ENCODE measurements at places on chromosomes 16 and 17.

GRCh38 chr16:89309438-89310122, 92.1 kb downstream of the ZNF778 start:
- DNase-seq: no peak
- H3K27me3 ChIP-seq: no peaks in the 10 kb centered on the region
- H3K4me3 ChIP-seq: no peak overlapping the region
- no peak overlapping the region for H3K27ac ChIP-seq

DNA sequence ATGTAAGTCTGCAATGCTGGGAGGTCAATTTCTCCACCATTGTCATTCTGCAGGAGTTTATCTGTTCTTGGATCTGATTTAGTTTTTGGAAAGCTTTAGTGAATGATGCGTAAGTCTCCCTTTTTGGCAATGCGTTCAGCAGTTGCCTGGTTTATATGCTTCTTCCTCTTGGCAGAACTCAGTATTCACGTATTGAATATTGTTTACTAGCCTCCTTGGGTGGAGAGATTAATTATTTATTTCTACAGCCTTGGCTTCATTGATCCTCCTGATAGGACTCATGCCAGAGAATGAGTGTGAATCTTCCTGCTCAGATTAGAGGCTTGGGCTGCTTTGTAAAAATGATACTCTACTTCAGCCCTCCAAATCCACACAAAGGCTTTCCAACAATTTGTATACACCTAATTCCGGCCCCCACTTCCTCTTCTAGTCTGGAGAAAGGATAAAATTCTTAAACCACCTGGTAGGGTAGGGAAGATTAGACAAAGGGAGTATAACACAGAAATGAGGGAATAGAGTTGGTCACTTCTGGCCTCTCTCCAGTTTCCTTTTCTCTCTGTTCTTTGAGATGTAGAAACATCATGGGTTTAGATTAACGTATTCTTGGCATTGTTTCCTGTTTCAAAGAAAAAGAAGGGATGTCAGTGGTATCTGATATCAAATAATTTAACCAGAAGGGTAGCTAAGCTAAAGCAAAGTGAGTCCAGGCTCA, 929.8 kb downstream of the KCNJ2 start:
- no peak overlapping the region for H3K27ac ChIP-seq
- no peak for DNase-seq
- H3K27me3 ChIP-seq: no peaks in the 10 kb centered on the region
- H3K36me3 ChIP-seq: no peaks in the 10 kb centered on the region

DNA sequence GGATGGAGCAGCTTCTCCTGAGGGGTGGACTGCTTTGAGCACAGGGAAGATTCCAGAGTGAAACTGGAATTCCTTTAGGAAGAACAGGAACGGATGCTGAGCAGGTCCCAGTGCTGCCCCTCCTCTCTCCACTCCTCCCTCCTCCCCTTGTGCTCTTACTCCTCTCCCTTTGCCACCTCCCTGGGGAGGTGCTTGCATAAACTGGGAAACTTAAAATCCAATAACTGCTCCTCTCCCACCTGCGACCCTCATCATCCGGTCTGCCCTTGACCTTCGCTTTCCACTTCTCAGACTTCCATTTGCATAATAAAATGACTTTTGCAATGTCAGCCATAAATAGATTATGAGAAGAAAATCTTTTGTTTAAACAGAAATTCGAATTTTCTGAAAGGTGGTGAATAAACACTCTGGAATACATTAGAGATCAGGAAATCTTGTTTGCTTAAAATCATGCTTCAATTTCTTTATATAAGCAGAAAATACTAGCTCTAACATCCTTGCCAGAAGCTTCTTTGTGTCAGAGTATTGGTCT, 23.7 kb downstream of the HSBP1 start:
- no peaks in the 10 kb centered on the region for H3K36me3 ChIP-seq
- no peak overlapping the region for H3K27ac ChIP-seq
- H3K27me3 ChIP-seq: peaks cover 15% of the 10 kb centered on the region
- H3K4me3 ChIP-seq: no peak overlapping the region

GRCh38 chr17:49218941-49219913, 8.7 kb downstream of the ABI3 start:
- H3K27me3 ChIP-seq: peaks cover 13% of the 10 kb centered on the region
- H3K4me3 ChIP-seq: peak overlapping the region; percentile 60
- peak; percentile 63 for DNase-seq
- H3K36me3 ChIP-seq: peaks cover 35% of the 10 kb centered on the region
- H3K4me1 ChIP-seq: peaks cover 55% of the 10 kb centered on the region

DNA sequence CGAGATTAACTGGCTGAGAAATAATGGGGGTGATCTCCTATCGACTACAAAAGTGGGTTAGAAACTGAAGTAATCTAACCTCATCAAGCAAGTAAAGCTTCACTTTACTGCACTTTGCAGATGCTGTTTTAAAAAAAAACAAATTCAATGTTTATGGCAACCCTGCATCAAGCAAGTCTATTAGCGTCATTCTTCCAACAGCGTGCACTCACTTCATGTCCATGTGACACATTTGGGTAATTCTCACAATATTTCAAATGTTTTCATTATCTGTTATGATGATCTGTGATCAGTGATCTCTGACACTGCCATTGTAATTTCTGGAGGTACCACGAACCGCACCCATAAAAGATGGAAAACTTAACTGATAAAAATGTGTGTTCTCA, 70.8 kb downstream of the KANSL1 start:
- DNase-seq: no peak
- H3K4me3 ChIP-seq: no peak overlapping the region
- H3K36me3 ChIP-seq: peaks cover 27% of the 10 kb centered on the region
- H3K27ac ChIP-seq: peak overlapping the region; percentile 40
- H3K27me3 ChIP-seq: no peaks in the 10 kb centered on the region

GRCh38 chr16:48632137-48632774, 22.3 kb upstream of the N4BP1 start:
- no peak overlapping the region for H3K27ac ChIP-seq
- H3K4me1 ChIP-seq: peaks cover 8% of the 10 kb centered on the region
- DNase-seq: no peak
- H3K36me3 ChIP-seq: no peaks in the 10 kb centered on the region
- H3K4me3 ChIP-seq: no peak overlapping the region
- peaks cover 20% of the 10 kb centered on the region for H3K27me3 ChIP-seq

DNA sequence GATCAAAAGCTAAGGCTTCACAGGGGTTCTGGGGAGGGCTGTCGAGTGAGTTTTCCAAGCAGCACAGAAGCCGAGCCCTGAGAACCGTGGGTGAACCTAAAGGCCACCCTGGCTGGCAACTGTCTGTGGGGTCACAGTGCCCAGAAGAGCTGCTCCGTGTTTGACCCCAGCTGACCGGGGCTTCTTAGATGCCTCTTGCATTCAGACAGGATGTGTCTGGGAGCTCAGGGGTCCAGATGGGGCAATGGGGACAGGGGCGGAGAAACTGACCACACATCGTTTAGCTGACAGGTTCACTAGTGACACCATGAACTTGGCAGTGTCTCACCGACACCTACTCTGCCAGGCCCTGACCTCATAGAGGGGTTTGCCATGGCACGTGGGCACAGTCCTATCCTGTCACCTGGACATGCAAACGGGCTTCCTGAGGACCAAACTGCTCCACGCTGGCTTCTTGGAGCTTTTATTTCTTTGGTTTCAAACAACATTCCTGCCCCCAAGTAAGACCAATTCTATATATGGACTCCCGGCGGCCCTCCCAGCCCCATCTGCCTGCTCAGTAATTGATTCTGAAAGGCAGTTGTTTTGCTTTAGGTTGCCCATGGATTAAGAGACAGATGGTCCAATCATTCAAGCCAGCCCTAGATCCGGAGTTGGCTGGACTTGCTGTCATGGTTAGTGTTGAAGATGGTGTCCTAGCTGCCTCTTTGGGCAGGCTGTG, 22.2 kb downstream of the WSCD1 start:
- no peaks in the 10 kb centered on the region for H3K36me3 ChIP-seq
- H3K4me1 ChIP-seq: no peaks in the 10 kb centered on the region
- H3K27ac ChIP-seq: no peak overlapping the region
- no peak overlapping the region for H3K4me3 ChIP-seq
- no peak for DNase-seq

DNA sequence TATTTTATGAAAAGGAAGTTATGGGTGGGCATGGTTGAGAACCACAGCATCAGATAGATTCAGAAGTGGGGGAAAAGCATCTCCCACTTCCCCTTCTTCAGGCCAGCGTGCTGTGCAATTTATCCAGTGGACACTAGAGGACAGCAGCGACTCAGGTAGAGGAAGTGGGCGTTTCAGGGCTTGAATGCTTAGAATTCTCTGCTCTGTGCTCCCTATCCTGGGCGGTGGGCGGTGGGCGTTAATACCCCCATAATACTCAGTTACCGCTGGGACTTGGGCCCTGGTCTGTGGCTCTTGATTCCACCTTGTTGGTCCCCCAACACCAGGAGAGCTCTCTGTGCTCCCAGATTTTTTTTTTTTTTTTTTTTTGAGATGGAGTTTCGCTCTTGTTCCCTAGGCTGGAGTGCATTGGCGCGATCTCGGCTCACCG, 3.7 kb upstream of the LYZL6 start:
- H3K36me3 ChIP-seq: no peaks in the 10 kb centered on the region
- H3K27me3 ChIP-seq: no peaks in the 10 kb centered on the region
- H3K27ac ChIP-seq: no peak overlapping the region
- H3K4me1 ChIP-seq: no peaks in the 10 kb centered on the region
- peak; percentile 43 for DNase-seq
- no peak overlapping the region for H3K4me3 ChIP-seq

DNA sequence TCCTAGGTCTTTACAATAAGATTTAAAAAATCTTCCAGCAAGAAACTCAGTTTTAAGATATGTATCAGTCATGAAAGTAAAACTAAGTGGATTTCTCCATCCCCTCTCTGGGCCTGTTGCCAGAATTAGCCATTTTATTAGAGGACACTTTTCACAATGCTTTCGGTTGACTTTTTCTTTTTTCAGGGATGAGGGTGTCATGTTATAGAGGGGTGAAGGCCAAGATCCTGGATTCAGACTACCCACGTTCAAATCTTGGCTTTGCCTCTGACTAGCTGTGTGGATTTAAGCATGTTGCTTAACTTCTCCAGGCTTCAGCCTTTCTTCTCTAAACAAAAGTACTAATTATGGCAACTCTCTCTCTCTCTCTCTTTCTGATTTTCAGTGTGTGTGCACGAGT, 111.7 kb upstream of the COX10 start:
- H3K36me3 ChIP-seq: no peaks in the 10 kb centered on the region
- H3K27me3 ChIP-seq: no peaks in the 10 kb centered on the region
- no peak for DNase-seq
- H3K4me1 ChIP-seq: peaks cover 11% of the 10 kb centered on the region
- H3K4me3 ChIP-seq: no peak overlapping the region
- no peak overlapping the region for H3K27ac ChIP-seq

GRCh38 chr16:8923199-8923598, 40.5 kb downstream of the USP7 start:
- H3K27ac ChIP-seq: no peak overlapping the region
- DNase-seq: no peak

GRCh38 chr16:46927273-46927672, 43.1 kb downstream of the GPT2 start:
- H3K27ac ChIP-seq: no peak overlapping the region
- peaks cover 7% of the 10 kb centered on the region for H3K4me1 ChIP-seq
- no peak overlapping the region for H3K4me3 ChIP-seq
- no peaks in the 10 kb centered on the region for H3K27me3 ChIP-seq

GRCh38 chr17:62704381-62704971, 77.0 kb downstream of the MRC2 start:
- H3K27me3 ChIP-seq: peaks cover 21% of the 10 kb centered on the region
- peaks cover 3% of the 10 kb centered on the region for H3K4me1 ChIP-seq
- H3K4me3 ChIP-seq: peak overlapping the region; percentile 80
- H3K36me3 ChIP-seq: no peaks in the 10 kb centered on the region
- DNase-seq: no peak
- H3K27ac ChIP-seq: no peak overlapping the region

- H3K36me3 ChIP-seq: peaks cover 22% of the 10 kb centered on the region
- no peak for DNase-seq
- no peaks in the 10 kb centered on the region for H3K27me3 ChIP-seq
- H3K4me3 ChIP-seq: no peak overlapping the region
- H3K4me1 ChIP-seq: peaks cover 5% of the 10 kb centered on the region
Measured at GRCh38 chr17:59810894-59811153, 81.9 kb downstream of the TUBD1 start.

GRCh38 chr17:66678827-66679226, 156.1 kb upstream of the CACNG5 start:
- H3K4me3 ChIP-seq: no peak overlapping the region
- no peak overlapping the region for H3K27ac ChIP-seq
- no peak for DNase-seq

DNA sequence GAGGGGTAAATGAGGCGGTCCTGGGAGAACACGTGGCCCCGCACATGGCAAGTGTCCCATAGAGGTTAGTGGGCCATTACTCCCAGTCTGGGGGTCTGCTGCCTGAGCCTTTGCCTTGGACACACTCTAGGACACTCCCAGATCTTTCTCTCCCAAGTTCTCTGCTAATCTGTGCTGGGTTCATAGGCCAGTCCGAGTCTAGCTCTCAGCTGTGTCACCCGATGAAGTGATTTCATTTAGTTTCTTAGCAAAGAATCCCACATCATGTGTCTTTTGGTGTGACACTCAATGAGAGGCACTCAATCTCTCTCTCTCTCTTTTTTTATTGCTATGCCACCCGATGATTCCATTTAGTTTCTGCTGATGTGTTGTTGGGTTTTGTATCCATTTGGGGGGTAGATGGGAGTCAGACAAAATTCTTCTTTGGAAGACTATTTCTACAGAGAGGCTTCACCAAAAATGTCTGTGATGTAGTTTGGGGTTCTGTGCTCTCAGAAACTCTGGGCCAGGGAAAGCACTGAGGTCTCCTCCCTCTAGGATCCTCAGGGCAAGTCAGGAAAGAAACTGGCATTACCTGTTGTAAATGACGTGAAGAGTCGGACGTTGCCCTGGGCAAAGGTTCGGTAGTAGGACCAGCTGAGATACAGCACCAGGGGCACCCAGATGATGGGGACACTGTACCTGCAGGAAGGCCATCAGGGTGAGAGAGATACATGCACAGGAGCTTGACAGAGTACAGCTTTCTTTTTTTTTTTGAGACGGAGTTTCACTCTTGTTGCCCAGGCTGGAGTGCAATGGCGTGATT, 25.2 kb upstream of the MLKL start:
- H3K4me1 ChIP-seq: no peaks in the 10 kb centered on the region
- no peak overlapping the region for H3K4me3 ChIP-seq
- H3K27ac ChIP-seq: no peak overlapping the region
- H3K27me3 ChIP-seq: peaks cover 6% of the 10 kb centered on the region

GRCh38 chr16:67731753-67732095, 12.6 kb upstream of the GFOD2 start:
- H3K4me3 ChIP-seq: no peak overlapping the region
- H3K4me1 ChIP-seq: no peaks in the 10 kb centered on the region
- H3K27ac ChIP-seq: no peak overlapping the region
- peaks cover 52% of the 10 kb centered on the region for H3K36me3 ChIP-seq

- H3K27ac ChIP-seq: peak overlapping the region; percentile 92
- H3K27me3 ChIP-seq: no peaks in the 10 kb centered on the region
- peak; percentile 52 for DNase-seq
- peak overlapping the region; percentile 90 for H3K4me3 ChIP-seq
- peaks cover 15% of the 10 kb centered on the region for H3K36me3 ChIP-seq
Measured at GRCh38 chr17:31008374-31009041, 37.7 kb downstream of the RNF135 start.

- H3K36me3 ChIP-seq: no peaks in the 10 kb centered on the region
- no peak overlapping the region for H3K4me3 ChIP-seq
- H3K4me1 ChIP-seq: peaks cover 28% of the 10 kb centered on the region
- no peak overlapping the region for H3K27ac ChIP-seq
- DNase-seq: no peak
Measured at GRCh38 chr16:79597277-79598062, 3.1 kb downstream of the MAF start.

GRCh38 chr16:71709229-71709781, 15.2 kb downstream of the PHLPP2 start:
- DNase-seq: no peak
- no peak overlapping the region for H3K4me3 ChIP-seq
- no peaks in the 10 kb centered on the region for H3K27me3 ChIP-seq
- H3K4me1 ChIP-seq: no peaks in the 10 kb centered on the region
- H3K36me3 ChIP-seq: no peaks in the 10 kb centered on the region

Measured in stimulated activated naive B cell treated with anti-CD40 and anti-IgM and Interleukin-4, amounts not matched to agents 10 μg/mL and 1 μg/mL and 100 μg/mL, for 72 hours (primary cell).